Islet precursor cell (in vitro differentiated cells): ENCODE measurements at places on chromosomes 1 and 21.
A peak's percentile ranks its signal among the peaks of the same experiment; 100 is the strongest.

DNA sequence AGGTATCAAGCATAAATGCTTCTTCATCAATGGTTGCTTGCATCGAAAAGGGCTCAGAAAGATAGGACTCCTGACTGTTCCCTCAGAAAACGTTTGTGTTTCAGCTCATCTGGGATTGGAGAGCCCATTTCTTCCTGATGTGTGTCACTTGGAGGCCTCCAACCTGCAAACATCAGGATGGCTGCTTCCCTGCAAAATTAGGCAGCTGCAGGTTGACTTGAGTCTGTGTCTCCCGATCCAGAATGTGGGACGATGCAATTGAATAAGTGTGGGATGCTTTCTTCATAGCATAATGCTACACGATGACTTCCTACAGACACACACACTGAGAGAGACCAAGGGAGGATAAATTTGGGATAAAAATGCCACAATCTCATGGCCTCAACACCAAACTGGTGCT lies 42.2 kb downstream of the OLIG1 start:
- no peak for DNase-seq

DNA sequence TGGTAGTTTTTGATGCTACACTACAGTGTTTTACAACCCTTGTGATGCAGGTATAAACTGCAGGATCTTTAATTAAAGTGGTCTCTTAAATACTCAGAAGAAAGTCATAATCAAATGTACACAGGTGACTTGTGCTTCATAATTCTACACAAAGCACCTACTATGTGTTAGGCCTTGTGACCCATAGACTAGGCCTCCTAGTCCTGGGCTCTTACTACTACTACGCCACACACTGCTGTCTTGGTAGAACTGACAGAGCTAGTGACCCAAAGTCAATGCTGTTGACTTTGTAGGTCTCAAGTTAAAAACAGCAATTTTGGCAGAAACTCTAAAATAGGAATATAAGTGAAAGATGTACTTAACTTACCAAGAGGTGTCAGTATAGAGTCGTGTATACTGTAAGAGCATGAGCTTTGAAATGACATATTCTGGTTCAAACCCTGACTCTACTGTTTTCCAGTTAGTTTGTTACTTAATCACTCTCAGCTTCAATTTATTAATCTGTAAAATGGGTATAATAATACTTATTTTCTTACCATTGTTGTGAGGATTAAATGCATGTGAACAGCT lies 48.6 kb upstream of the LMO4 start:
- no peak for DNase-seq

- DNase-seq, result peak; percentile 38
Measured at GRCh38 chr21:45387506-45387905, 17.5 kb upstream of the COL18A1 start.

DNA sequence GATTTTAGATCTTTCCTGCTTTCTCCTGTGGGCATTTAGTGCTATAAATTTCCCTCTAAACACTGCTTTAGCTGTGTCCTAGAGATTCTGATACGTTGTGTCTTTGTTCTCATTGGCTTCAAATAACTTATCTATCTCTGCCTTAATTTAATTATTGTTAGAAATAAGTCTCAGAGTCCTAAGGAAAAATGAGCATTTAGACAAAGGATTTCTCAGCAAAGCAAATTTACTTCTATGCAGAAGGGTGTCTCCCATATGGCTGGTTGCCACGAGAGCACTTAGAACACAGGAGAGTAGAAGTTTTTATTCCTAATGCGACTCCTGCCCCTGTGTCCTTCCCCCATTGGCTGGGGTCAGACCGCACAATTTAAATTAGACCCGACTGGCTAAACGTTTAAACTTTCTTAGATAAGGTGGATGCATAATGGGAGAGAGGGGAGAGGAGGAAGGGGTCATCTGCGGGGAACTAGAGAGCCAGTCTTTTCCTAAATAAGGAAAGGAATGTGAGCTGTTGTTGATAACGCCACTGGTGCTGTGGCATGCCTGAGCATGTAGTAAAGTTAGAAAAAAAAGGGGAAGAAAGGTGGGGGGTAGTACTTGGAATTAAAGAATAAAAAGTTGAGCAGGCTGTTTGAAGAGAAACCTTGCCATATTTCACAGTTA lies 170.2 kb downstream of the DYRK1A start:
- peak; percentile 69 for DNase-seq

GRCh38 chr1:107184888-107185287 lies 44.0 kb downstream of the NTNG1 start:
- DNase-seq, result peak; percentile 75

DNA sequence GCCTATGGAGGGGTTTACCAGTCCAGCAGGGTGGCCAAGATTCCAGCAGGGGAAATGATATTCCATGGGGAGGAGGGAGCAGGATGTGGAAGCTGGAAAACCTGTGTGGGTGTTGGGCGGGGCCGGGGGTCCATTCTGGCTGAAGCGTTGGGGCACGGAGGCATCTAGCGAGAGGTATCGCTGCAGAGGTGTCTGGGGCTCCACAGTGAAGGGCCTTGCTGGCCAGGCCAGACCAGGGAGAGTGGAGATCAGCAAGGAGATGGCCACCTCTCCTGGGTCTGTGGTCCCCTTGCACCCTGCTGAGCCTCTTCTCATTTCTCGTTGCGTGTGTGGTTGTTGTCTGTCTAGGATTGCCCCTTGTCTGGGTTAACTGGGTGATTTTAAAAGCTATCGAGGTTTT lies 6.2 kb downstream of the COQ8A start:
- DNase-seq, result peak; percentile 40

GRCh38 chr1:35708441-35708921 lies 10.2 kb downstream of the C1orf216 start:
- peak; percentile 56 for DNase-seq

GRCh38 chr21:38645282-38645681 lies 147.0 kb upstream of the ERG start:
- no peak for DNase-seq

- no peak for DNase-seq
Measured at GRCh38 chr1:225830841-225831240, 20.9 kb downstream of the EPHX1 start.

GRCh38 chr1:150807249-150808023 lies 624 bp downstream of the CTSK start:
- no peak for DNase-seq
